ENCODE measurements at places on chromosomes 3 and 15. TPM values are rescaled to one million over a fixed set of nuclear protein-coding genes. Genes with fewer than 3 reads are reported as not detected.

GOLGA8R gene
- total RNA-seq: 0.92 TPM

- DNase-seq: no peak
Measured at GRCh38 chr3:113070681-113071113, 79.9 kb downstream of the GTPBP8 start.

DNA sequence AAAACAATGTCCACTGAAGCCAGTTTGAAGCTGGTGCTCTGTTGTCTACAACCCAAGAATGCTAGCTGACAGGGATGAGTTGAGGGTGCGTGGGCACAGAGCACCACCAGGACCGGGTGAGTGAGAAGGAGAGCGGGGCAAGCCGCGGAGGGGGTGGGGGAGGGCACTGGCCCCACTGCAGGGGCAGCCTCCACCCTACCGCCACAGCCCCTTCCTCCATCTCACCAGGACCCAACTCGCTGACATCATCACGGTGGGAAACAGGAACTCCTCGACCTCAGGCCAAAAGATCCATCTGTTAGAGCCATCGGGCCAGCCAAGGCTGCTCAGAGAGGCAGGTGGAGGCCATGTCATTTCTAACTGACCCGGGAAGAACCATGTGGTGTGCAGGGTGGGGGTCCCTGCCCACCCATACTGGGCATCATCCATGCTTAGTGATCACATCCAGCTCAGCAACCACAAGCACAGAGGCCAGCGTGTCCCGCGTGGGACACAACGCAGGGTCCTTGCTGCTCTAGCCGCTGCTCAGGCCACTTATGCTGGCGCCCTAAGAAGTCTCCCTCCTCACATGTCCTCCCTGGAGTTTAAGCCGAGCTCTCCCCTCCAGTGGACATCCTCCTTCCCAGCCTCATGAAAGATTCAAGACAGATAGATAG lies 57.6 kb upstream of the GATA2 start:
- DNase-seq: no peak

DNA sequence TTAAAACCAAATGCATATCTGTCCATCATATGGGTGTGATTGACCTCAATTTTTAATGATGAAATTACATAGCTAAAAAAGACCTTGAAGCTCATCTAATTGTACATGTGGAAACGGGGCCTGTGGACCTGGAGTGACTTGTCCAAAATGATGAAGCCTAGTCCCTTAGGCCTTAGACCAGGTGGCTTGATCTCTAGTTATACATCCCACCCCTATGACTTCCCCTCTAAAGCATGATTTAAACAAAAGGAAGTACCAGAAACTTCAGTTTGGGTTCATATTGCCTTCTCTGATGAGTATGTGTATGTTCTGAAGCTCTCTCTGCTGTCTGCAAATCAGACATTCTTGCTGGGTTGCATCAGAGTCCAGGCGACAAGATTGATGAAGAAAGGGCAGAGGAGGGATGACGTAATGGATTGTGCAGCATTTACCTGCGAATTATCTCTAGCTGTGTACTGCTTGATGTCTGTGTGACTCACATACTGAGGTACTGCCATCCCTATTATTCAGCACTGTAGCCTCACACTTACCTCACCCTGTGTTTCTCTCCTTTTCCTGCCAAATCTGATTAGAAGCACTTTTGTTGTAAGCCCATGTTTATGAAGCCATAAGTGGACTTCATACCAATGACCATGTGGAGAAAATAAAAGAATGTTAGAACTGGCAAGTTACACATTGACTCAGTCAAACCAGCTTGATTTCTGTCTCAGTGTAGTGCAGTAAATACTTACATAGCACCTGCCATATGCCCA lies 111.5 kb downstream of the FILIP1L start:
- DNase-seq: no peak

DNA sequence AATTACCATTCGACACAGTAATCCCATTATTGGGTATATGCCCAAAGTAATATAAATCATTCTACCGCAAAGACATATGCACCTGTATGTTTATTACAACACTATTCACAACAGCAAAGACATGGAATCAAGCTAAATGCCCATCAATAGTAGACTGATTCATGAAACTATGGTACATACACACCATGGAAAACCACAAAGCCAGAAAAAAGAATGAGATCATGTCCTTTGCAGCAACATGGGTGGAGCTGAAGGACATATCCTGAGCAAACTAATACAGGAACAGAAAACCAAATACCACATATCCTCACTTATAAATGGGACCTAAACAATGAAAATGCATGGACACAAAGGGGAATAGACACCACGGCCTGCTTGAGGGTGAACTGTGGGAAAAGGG lies 11.1 kb upstream of the MCF2L2 start:
- DNase-seq: no peak
